ENCODE measurements at places on chromosomes 5 and 9. TPM values are rescaled to one million over a fixed set of nuclear protein-coding genes. Genes with fewer than 3 reads are reported as not detected.

Gene GDA
- total RNA-seq, result under 0.01 TPM

Gene PCDHGC4
- 3.0 TPM for total RNA-seq

Gene ANKRD20A1
- total RNA-seq, result under 0.01 TPM

Gene TTF1
- total RNA-seq, result 6.9 TPM

Gene LECT2
- not detected for total RNA-seq

Gene ACTBL2
- under 0.01 TPM for total RNA-seq

Gene FCHSD1
- total RNA-seq, result 15.4 TPM

Gene TMEM171
- under 0.01 TPM for total RNA-seq

Gene GARIN3
- total RNA-seq, result not detected

Gene IFNW1
- total RNA-seq, result not detected

Gene CD14
- total RNA-seq, result 4.1 TPM

Gene DAP
- 24.7 TPM for total RNA-seq

Data from fibroblast of lung (primary cell).